ENCODE measurements at places on chromosomes 12 and 14.
A peak's percentile ranks its signal among the peaks of the same experiment; 100 is the strongest.

DNA sequence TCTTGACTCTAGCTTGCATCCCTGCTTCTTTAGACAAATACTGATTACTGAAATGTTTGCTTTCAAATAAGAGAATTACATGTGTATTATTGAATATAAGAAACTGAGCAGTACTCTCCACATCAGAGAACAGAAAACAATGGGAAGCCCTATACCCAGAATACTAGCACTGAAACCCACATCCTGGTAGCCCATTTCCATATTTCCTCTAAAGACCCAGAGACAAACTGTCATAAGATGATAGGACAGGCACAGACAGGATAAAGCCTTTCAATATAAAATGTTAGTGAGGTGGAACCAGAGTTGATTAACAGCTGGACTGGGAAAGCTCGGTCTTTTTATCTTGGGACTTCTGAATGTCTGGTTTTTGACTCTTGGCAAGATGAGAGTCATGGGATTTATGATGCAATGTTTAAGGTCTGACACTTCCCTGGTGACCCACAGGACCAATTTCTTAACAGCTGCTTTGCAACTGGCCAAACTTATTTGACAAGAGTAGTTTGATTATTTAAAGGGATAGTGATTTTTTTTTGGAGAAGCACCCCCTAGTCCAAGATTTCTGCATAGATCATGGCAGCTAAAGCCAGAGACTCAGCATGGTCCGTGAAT is 166.9 kb upstream of the ATXN7L3B start:
- no peak for DNase-seq

DNA sequence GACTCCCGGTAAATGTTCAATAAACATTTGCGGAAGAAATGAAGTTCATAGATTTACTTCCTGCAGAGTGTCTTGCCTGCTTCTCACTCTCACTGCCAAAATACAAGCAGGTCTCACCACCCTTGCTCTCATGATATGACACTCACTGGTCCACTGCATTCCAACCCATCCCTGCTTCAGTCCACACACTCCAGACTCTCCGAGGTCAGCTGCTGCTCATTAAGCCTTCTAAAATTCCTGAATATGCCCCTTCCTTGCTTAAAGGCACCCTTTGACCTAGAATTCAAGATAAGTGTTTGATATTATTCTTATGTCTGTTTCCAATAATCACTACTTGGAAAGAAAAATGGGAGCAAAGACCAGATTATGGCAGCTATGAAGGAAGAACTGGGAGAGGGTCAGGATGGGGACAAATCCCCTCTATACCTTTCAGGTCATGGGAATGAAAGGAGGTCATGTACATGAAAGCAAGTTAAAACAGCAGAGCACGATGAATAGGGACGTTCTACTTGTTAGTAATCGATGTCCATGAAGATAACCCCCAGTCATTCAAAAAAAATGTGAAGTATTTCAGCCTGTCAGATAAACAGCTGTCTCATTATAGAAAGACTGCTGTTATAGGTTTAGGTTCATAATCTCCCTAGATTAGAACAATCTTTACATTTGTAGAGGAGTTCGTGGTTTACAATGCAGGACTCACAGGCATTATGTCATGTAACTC is 10.5 kb upstream of the NID2 start:
- DNase-seq, result no peak

DNA sequence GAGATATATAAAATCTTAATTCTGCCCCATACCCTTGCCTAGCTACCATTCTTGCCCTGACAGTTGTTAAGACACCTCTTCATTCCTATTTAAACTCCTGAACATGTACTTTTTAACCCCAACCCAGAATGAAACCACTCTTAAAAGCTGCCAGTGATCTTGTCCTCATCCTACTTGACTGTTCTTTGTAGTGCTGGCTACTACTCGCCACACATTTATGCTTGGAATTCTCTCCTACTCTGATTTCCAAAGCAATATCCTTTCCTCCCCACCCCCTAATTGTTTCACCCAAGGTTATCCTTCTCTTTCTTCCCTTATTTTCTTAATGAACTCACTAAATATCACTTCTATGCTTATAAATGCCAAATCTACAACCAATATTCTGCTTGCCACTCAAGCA is 4.1 kb downstream of the NFYB start:
- no peak for DNase-seq

GRCh38 chr14:74620497-74620921 is 8.5 kb upstream of the LTBP2 start:
- DNase-seq, result no peak

- no peak for DNase-seq
These were observed 1.0 kb downstream of the BEST3 start for GRCh38 chr12:69698054-69698453.

DNA sequence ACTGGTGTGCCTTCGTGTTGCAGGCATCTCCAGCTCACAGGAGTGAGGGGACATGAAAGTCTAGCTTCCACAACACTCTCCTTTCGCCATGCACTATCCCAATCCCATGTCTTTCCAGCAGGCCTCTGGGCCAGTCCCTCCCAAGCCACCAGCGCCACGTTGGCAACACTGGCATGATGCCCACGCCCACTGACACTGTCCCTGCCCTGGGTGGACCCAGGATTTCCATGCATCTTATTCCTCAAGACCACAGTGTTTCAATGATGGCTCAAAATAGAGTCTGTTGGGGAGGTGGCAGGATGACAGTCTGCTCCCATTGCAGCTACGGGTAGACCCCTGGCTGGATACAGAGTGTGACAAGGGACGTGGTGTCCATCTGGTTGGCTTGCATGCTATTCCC is 2.3 kb downstream of the SP7 start:
- DNase-seq, result no peak

GRCh38 chr14:56008150-56008549 is 110.1 kb upstream of the PELI2 start:
- no peak for DNase-seq

- DNase-seq, result no peak
These were observed 62.5 kb downstream of the PAX9 start for GRCh38 chr14:36724162-36724561.

- no peak for DNase-seq
These were observed 147.6 kb downstream of the PHETA1 start for GRCh38 chr12:111221062-111222026.

GRCh38 chr14:24429395-24430142 is at the start of the genes CBLN3 and KHNYN:
TSS of gene CBLN3 (minus strand) at chr14:24429668. CDS start at chr14:24429054, 614 bp downstream.
TSS of gene KHNYN (plus strand) at chr14:24429954. CDS start at chr14:24430731, 777 bp downstream.
- DNase-seq, result peak; percentile 77

DNA sequence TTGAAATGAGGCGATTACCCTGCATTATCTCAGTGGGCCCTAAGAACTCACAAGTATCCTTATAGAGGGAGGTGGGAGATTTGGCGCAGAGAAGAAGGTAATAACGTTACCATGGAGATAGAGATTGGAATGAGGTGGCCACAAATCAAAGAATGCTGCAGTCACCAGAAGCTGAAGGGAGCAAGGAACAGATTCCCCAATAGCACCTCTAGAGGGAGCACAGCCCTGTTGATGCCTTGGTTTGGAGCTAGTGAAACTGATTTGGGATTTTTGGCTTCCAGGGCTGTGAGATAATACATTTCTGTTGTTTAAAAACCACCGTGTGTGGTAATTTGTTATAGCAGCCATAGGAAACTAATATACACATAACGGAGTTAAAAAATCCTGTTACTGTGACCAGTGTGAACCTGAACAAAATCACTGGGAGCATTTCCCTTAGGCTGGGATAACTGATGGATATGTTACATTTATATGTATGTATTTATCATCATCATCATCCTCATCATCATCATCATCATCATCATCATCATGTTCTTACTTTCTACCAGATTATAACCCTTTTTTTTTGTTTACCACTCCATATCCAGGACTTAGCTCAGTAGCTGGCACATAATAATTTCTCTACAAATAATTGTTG is 100.3 kb downstream of the LIN7A start:
- no peak for DNase-seq

GRCh38 chr14:52950410-52950897 is 396 bp downstream of the FERMT2 start:
- DNase-seq, result no peak

- no peak for DNase-seq
These were observed 6.8 kb downstream of the PLEKHG3 start for GRCh38 chr14:64711039-64711438.

GRCh38 chr12:33817713-33818112 is 204.6 kb upstream of the ALG10 start:
- DNase-seq, result no peak

- DNase-seq, result no peak
These were observed 38.3 kb upstream of the ADAMTS20 start for GRCh38 chr12:43590307-43590706.

DNA sequence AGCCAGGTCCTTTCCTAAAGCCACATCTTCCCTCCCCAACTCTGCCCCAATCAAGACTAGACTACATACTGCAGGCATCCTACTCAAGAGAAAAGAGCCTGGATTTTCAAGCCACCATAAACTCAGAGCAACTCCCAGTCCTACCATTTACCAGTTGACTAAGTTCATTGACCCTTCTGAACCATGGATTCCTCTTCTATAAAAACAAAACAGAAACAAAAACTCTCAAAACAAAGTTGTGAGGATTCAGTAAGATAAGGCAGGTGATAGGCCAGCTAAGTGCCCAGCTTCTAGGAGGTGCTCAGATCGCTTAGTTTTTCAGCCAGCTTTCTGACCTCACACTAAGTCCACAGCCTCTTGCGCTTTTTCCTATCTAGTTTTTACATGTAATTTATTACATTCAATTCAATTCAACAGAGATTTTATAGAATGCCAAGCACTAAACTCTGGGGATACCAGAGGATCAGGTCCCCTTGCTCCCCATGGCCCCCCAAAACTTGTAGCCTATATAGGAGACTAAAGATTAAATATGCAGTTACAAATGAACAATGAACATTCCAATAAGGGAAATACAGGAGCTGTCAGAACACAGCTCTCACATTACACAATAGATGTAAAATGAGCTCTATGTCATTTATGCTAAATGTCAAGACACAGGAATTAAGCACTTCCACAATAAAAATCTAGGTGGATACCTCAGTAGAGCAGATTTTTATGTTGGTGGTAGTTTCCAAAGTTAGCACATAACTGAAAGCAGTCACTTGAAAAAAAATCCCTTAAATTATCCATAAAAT is 104.5 kb upstream of the EGLN3 start:
- DNase-seq, result no peak

GRCh38 chr14:65594882-65595237 is 182.3 kb downstream of the FUT8 start:
- DNase-seq, result no peak

GRCh38 chr12:12533238-12533829 is 29.3 kb downstream of the DUSP16 start:
- DNase-seq, result no peak

DNA sequence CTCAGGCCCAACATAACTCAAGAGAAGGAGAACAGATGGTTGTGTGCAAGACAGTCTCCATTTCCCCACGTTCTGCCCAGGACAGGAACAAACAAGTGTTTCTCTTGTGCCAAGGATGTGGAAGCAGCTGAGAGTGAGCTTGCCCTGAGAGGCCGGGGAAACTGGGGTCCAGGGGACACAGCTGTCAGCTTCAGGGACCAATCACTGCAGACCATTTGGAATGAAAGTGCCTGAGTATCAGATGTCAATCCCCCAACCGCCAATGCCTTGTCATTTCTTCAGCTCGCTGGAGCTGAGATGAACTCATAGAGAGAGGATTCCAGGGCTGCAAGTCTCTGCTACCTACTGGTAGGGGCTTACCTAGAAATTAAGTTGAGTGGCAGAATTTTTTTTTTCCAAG is 71.9 kb upstream of the METAP2 start:
- DNase-seq, result no peak

DNA sequence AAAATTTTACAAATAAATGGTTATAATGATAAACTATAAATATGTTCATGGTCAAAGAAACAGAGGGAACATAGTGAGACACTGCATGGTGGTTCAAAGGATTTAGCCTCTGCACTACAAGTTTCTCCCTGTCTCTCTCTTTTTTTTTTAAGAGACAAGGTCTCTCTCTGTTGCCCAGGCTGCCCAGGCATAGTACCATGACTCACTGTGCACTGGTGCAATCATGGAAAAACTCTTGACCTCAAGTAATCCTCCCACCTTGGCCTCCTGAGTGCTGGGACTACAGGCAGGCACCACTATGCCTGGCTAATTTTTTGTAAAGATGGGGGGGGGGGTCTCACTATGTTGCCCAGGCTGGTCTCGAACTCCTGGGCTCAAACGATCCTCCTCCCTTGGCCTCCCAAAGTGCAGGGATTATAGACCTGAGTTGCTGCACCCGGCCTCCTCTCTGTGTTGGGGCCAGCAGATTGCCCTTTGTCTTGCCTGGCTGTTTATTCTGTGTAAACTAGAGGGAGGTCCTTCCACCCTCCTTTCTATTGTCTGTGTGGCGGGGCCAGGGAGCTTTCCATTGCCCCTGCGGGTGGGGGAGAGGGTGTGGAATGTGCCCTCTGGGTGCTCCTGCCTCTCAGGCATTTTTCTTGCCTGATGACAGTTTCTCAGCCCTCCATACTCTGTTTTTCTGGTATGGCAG is 22.1 kb downstream of the MTHFD1 start:
- no peak for DNase-seq

- DNase-seq, result no peak
These were observed at the start of gene SMCO3 for GRCh38 chr12:14814014-14814413. TSS of gene SMCO3 (minus strand) at chr12:14814182. CDS start at chr12:14806680, 7,502 bp downstream.

DNA sequence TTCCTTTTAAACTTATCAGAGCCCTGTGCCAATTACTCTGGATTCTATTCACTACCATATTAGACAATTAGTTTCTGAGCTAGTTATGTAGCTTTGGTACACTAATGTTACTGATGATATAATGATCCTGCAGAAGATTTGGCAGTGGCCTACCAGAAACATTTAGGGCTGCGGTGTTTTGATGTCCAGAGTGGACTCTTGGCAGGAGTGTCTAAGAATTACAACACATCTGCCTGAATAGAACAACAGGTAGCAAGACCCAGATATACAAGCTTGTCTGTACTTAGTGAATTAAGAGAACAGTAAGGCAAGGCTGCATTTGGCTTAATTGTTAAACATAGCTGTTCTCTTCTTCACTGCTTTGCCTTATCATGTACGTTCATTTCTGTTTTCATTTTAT is 691.6 kb upstream of the FBXO33 start:
- DNase-seq, result no peak

DNA sequence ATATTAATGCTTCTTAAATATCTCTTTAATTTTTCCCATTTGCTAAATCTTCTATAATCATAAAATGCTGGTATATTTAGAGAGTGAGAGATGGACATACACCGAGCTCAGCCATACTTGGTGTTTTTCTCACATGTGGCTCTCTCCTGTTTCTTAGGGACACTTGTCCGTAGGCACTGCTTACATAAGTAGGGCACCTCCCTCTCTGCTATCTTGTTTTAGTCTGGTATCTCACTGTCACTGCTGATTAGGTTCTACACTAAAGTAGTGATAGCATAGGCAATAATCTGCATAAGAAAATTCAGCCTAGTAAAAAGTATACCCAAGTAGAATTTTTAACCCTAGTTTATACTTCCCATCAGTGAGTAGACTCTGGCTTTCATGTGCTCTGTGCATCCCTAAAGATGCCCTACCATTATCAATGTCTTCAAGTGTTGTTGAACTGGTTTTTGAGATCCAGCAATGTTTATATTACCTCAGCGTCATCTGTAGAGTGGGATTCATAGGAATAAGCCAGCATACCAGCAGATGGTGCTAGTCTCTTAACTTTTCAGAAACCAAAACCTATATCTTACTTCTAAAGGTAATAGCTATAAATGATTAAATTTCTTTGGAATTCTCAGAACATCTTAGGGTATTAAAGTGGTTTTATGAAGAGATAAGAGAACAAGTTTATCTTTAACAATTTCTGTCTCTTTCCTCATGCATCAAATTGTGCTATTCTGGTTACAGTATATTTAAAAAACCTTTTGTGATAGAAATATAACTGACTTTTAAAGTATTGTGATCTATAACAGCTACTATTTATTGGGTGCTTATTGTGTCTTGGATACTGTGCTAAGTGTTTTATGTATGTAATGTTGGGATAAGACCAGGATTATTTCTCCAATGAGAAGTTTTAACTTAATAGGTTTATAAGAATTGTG is 32.9 kb downstream of the ARID2 start:
- no peak for DNase-seq

Data from T follicular helper cell (primary cell).